Left colon (tissue), 2 donors: ENCODE measurements at places on chromosomes 7 and 10. TPM values are rescaled to one million over a fixed set of nuclear protein-coding genes. Genes with fewer than 3 reads are reported as not detected.
A peak's percentile ranks its signal among the peaks of the same experiment; 100 is the strongest.

GRCh38 chr10:10865303-10865702 is 152.4 kb upstream of the CELF2 start:
- DNase-seq: no peak

- no peak for DNase-seq
These were observed 36.4 kb downstream of the USP54 start for GRCh38 chr10:73554721-73555120.

- DNase-seq: no peak
These were observed 464 bp downstream of the KIAA1217 start for GRCh38 chr10:24209432-24209771.

- peak; percentile 59 for DNase-seq
These were observed at the start of gene MDFIC for GRCh38 chr7:114922026-114922651. TSS of gene MDFIC (plus strand) at chr7:114922094. CDS start at chr7:114923034, 940 bp downstream.

Gene HHEX
- 4.8 TPM for total RNA-seq

Gene CFTR
- 116 TPM for total RNA-seq

Gene MSS51
- total RNA-seq: 1.9 TPM

Gene ANKRD61
- total RNA-seq: not detected

Gene HIP1
- total RNA-seq: 6.2 TPM
